ENCODE measurements at places on chromosomes 4 and X.
A peak's percentile ranks its signal among the peaks of the same experiment; 100 is the strongest.

DNA sequence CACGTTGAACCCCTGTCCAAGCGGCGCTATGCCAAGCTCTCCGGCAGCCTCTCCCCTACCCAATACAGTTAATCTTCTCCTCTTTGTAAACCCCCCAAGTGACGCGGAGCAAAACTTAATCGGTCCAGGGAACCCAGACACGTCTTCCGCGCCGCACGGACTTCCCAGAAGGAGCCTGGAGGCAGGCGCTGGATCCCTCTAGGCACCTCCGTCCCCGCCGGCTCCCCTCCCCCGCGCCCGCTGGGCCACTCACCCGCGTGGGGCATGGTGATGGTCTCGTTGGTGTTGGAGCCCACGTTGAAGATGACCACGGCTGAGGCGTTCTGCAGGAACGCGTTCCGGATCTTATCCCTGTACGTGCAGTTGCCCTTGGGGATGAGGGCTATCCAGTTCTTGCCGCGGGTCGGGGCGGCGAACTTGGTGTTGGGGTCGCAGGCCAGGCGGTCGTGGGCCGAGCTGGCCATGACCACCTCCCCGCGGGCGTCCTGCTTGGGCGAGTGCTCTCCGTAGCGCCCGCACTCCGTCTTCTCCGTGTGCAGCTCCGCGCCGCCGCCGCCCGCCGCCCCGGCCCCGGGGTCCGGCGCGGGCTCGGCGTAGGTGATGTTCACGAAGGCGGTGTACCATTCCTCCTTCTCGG, 1.1 kb downstream of the RNF150 start:
- no peak for DNase-seq

DNA sequence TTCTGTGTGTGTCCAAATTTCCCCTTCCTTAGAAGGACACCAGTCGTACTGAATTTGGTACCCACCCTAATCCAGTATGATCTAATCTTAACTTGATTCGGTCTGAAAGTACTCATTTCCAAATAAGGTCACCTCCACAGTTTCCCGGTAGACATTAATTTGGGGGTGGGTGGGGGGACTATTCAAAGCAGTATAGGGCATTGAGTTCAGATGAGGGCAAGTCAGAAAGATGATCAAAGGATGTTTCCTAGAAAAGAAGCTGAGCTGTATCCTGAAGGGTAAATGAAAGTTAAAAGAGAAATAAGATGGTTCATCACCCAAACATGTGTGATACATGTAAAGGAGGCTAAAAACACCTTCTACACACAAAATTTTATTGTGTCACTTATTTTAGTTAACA, 42.0 kb upstream of the SCRG1 start:
- no peak for DNase-seq

DNA sequence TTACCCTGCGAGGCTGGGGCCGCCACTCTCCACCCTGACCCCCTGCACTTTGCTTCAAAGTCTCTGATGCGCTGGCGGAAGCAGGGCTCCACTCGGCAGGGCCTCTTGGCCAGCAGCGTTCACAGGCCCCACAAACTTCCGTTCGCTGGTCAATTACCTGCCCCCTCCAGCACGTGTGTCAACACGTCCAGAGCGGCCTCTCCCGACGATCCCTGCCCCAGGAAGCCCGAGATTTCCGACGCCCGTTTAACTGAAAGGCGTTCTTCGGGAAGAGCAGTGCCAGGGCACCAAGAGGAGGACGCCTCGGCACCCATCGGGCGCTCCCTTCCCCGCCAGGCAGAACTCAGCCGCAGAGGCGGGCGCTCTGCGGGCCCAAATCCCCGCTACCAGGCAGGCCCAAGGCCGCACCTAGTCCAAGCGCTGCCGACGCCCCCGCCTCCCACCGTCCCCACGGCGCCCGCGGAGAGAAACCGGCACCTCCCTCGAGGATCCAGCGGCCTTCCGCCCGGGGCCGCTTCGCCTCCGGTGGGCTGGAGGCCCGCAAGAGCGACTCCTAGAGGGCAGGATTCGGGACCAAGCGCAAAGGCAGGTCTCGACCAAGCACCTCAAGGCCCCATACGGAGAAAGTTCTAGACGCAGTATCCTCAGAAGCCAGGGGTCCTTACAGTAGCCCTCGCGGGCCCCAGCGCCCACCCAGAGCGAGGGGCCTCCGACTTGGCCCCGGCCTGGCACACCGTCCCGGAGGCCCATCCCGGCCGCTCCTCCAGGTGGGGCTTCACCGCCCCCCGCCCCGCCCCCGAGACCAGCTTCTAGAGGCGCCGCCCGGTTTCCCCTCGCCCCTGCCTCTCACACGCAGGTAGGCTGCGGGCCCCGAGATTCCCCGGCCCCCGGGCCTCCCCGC, 586 bp downstream of the BCAP31 start:
- peak; percentile 54 for DNase-seq

GRCh38 chr4:92501456-92501855, 197.7 kb downstream of the GRID2 start:
- DNase-seq, result no peak

GRCh38 chrX:24023972-24024669, 2.9 kb downstream of the KLHL15 start:
- DNase-seq, result no peak

- DNase-seq, result no peak
These were observed 797 bp downstream of the PKD2 start for GRCh38 chr4:88008122-88008742.

DNA sequence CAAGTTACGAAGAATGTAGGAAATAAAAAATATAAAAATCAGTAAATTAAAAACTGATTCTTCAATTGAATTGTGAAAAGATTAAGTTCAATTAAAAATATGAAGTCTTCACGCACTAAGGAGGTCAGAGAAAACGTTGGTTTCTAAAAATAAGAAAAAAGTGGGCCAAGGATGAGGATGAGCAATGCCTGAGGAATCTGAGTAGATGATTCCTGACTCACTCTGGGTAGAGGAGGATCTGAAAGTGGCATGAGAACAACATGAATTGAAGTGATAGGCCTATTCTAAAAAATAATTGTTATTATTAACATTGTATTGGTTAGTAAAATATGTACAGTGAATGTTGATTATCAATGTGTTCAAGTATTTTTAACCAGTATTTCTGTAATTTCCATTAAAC, 444.2 kb downstream of the GRIA2 start:
- no peak for DNase-seq

DNA sequence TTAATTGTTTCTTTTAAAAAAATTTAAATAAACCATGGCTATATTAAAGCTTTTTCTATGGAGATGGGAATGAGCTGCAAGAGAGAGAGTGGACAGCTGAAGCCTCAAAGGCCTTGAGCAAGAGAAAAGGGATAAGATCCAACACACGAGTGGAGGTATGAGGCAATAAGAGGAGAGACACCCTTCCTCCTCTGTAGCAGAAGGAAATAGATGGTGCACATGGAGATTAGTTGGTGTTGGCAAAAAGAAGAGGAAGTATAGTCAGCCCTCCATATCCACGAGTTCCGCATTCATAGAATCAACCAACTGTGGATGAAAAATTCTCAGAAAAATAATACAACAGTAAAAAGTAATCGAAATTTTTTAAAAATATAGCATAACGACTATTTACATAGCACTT, 3.2 kb downstream of the CXorf38 start:
- DNase-seq, result no peak

DNA sequence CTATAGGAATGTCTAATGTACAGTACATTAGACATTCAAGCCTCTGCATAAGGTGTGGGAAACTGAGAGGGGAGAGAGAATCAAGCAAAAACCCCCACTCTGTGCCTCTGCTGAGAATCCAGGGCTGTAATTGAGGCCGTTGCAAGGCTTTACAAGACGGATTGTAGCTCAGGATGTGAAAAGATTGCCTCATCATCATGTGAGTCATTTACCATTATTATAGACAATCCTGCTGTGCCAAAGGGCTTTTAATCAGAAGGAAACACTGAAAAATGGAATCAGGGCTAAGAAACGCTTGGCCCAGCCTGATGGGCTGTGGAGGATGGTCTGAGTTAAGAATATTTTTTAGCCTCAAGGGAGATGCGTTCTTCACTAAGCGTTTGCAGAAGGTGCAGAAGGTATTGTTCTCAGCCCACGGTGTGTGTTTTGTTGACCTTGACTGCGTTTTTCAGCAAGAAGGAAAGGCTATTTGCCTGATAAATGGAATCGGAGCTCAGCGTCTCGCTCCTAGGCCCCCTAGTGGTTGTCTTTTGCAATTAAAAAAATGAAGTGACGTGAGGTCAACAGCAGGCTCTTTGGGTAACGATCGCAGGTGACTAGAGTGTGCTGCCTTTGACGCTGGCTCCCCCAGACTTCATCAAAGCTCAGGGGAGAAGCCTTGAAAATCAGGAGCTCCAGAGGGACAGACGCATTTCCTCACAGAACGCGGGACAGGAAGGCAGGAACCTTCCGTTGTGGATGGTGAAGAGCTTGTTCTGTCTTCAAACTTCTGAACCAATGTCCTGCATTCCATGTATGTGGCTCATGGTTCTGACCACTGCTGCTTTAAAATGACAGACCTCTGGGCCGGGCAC, 18.1 kb upstream of the CHRNA9 start:
- peak; percentile 60 for DNase-seq

DNA sequence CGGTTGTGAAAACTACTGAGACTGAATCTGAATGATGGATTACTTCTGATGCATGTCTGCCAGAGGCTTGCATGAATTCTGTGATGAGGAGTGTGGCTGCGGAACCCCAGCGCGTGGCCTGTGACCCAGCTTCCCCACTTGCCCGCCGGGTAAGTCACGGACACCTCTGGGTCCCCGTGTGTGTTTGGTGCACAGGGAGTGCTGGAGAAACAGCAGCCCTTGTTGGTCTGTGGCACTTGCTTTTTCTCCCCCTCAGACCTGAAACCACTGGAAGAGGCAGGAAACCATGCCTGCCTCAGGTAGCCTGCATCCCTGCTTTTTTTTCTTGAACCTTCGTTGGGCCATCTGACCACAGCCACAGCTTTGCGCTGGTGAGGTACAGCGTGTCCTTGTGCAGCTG, 51.9 kb upstream of the TADA2B start:
- no peak for DNase-seq

DNA sequence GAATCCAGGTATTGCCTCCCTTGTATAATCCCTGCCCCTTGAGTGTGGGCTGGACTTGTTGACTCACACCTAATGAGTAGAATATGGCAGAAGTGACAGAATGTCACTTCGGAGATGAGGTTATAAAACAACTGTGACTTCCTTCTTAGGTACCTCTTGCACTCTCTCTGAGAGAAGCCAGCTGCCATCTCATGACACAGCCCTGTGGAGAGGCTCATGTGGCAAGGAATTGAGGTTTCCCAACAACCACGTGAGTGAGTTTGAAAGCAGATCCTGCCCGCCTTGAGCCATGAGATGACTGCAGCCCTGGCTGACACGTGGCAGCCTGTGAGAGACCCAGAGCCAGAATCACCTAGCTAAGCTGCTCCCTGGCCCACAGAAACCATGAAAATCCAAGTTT, 13.5 kb downstream of the ASB11 start:
- no peak for DNase-seq

GRCh38 chr4:15314974-15315373, 112.9 kb upstream of the C1QTNF7 start:
- no peak for DNase-seq

GRCh38 chrX:125205133-125205917, 114.3 kb upstream of the TEX13C start:
- DNase-seq, result no peak

GRCh38 chr4:104394406-104395167, 100.1 kb downstream of the CXXC4 start:
- DNase-seq, result no peak

DNA sequence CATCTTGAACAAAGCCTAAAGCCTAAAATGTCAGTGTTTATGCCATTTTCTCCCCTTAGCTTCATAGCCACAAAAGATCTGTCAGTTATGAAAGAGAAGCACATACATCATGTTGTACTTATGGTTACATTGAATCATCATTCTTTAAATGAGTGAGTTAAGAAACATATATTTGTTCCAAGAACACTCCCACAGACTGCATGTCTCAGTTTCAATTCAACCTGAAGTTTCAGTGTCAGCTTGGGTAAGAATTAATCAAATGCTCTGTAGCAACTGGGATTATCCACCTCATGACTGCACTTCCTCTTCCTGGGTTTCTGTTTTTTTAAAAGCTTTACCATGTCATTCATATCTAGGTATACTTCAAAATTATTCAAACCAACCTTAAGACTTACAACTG, 3.9 kb upstream of the TMPRSS11B start:
- DNase-seq, result no peak

DNA sequence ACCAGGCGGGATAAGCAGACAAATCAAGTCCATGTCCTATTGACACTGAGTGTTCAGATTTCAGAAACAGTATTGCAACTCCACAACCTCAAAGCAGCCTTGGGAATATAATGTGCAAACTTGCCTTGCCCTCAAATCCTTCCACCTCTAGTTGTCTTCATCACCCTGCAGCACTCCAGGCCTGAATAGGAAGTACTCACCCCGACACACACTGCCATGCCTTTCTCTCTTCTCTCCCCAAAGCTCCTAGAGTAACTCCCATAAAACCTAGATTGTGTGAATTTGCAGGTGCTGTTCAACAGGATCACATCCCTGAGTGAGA, 19.6 kb downstream of the ACSL1 start:
- DNase-seq, result no peak

DNA sequence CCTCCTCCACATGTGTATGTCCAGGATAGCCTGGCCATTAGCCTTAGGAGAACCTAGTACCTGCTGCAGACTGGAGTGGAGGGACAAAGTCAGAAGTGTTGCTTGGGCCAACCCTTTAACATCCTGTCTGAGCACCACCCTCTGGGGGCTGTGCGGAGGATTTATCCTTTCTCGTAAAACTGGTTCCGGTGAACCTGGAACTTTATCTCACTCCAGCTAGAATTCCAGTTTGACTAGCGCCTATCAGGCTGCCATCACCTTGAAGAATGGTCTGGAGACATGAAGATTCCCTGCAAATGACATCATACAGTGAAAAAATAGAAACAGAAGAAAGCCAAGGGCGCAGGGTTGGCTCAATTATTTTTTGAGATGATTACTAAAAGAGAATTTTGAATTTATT, 4.0 kb downstream of the TCEAL8 start:
- DNase-seq, result no peak

DNA sequence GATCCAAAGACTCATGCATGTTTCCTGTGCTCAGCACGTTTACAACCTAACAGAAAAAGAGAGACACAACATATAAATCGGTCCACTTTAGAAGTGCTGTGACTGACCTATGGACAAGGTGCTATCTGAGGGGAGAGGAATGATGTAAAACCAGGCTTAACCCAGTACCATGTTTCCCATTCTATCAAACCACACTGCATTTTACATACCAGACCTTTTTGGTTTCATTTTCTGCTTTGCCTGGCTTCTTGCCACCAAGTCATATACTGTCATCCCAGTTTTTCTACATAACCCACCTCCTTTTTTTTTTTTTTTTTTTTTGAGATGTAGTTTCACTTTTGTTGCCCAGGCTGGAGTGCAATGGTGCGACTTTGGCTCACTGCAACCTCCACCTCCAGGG, 82.2 kb downstream of the KLF8 start:
- no peak for DNase-seq

DNA sequence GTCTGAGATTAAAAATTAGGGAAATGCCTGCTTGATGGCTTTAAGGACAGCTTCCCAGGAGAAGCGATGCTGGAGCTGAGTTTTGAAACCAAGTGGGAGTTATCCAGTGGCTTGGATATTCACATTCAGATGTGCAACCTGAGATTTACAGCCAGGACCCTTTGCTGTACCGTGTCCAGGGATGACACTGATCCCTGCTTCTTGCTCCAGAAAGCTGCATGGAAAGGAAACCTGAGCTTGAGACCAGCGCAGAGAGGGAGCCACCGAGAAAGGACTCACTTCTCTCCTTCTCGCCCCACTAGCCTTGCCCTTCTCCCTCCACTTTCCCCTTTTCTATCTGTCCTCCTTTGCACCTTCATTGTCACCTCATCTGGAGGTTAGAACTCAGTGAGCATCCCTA, 254.5 kb upstream of the PPARGC1A start:
- no peak for DNase-seq

GRCh38 chrX:24774650-24775049, 80.9 kb downstream of the POLA1 start:
- DNase-seq, result no peak

- DNase-seq, result no peak
These were observed 7.6 kb upstream of the TLR2 start for GRCh38 chr4:153676486-153676885.

Data from stimulated activated naive B cell treated with anti-CD40 and anti-IgM and Interleukin-4, amounts not matched to agents 10 μg/mL and 1 μg/mL and 100 μg/mL, for 72 hours (primary cell).